ENCODE measurements at places on chromosomes 16 and 17.

DNA sequence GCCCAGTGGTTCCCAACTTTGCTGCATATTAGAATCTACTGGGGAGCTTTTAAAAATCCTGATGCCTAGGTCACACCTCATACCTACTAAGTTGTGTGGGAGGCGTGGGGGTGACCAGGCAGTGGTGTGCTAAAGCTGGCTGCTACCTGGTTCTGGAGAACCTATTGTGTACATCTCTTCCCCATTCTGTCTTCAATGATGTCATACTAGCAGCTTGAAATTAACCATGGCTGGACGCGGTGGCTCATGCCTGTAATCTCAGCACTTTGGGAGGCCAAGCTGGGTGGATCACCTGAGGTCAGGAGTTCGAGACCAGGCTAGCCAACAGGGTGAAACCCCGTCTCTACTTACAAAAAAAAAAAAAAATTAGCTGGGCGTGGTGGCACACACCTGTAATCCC, 11.3 kb upstream of the NLK start:
- no peak for DNase-seq

DNA sequence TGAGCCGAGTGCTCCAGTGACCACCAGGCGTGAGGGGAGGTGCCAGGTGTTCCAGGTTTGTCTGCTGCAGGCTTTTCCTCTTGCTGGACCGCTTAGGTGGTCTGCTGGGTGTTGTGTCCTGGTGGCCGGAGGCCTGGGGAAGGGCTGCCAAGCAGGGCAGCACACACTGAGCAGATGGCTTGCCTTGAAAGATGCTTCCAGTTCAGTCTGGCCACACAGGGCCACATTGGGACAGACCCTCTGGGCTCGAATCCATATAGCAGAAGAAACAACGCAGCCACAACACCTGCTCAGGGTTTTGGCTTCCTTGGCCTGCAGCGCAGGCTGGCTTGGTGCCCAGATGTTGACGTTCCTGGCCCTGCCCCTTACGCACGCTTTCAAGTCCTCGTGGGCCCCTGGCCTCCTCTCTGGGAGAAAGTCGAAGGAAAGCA, 24.8 kb downstream of the GINS2 start:
- DNase-seq = no peak

DNA sequence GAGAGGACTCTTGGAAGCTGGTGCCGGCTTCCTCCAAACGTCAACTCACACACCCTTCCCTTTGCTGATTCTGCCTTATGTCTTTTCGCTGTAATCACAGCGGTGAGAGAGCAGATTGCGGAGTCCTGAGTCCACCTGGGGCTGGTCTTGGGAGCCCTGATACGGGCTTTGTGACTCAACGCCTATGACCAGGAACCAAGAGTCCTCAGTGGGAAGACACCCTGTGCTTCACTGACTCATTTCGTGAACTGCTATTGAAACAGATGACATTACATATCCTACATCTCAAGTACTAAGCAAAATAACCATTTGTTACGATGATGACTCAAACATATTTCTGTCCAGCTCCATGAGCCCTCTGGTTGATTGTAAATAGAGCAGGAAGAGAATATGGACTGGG, 90.7 kb upstream of the CREBBP start:
- no peak for DNase-seq

DNA sequence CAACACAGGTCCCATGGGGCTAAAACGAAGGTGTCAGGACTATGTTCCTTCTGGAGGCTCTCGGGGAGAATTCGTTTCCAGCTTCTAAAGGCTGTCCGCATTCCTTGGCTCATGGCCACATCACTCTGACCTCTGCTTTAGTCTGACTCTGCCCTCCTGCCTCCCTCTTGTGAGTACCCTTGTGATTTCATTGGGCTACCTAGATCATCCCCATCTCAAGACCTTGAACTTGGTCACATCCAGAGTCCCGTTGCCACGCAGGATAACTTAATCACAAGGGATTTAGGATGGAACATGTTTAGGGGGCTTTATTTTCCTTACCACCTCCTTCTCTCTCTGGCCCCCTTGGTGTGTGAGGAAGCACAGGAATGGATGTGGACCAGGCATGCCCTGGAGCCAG, 160.9 kb upstream of the PLCG2 start:
- DNase-seq = no peak

DNA sequence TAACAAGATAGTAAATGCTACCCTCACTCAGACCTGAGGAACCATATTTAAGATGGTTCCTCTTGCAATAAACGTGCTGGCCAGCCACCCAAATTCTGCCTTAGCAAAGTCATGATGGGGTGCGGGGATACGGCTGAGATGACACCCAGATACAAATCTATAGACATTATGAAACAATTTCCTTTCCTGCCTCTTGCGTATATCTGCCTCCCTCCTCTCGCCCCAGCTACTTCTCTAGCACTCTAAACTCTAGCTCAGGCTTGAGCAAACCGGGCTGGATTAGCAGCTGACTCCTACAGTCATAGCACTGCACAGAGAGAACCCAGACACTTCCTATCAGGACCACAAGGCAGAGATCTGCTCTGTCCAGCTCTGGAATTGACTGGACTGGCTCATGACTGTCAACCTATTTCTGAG, 22.3 kb downstream of the CD300LF start:
- no peak for DNase-seq

- DNase-seq = no peak
These were observed 56.0 kb downstream of the MEAK7 start for GRCh38 chr16:84448444-84448843.

DNA sequence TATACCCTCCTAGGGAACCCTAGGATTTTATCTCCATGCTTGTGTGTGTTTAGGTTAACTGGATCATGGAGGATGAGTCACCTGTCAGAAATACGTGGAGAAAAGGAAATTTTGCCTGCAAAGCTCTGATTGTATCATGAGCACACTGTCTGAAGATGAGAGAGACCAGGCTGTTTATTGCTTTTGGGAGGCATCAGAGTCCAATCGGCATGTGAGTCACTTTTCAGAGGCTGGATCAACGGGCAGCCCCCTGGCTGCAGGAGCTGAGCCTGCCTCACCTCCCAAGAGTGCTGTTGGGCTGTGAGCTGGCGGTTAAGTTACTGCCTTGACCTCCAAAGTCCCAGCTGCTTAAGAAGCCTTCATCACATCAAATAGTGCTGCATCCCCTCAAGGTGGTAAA, 41.5 kb upstream of the MED9 start:
- DNase-seq = no peak

DNA sequence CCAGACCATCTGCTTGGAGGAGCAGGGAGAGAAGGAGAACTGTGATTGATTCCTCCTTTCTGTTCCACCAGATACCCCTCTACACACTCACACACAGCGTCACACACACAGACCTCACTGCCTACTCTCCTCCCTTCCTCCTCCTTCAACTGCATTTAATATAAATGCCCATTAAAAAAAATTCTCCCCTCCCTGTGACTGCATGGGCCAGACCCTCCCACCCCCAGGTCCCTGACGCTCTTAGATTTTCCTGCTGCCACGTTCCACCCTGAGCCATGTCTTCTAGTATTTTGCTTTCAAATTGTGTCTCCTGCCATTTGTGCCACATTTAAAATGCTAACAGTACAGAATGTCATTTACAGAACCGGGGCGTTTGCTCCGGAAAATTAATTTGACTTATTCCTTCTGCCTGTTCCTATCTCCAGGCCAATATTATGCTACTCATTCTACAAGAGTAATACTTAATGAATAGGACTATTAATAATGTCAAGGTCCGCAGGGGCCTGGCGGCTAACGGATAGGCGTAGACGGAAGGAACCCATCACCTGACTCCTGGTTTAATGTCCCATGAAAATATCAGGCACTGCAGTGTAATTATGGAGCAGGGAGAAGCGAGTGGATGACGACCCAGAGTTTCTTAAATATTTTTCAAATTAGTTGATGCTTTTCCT, 100.2 kb downstream of the MRM1 start:
- no peak for DNase-seq

DNA sequence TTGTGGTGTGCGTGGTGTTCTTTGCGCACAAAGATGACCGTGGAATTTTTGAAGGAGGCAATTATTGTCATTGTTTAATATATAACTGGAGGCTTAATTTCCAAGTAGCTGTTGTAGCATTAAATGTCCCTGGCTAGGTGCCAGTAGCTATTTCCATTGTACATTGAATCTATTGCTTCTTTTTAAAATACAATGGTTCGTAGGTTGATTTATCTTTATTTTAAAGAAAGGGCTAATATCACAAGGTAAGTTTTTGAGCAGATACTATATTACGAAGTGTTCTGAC, 127.1 kb downstream of the RPTOR start:
- DNase-seq = no peak

DNA sequence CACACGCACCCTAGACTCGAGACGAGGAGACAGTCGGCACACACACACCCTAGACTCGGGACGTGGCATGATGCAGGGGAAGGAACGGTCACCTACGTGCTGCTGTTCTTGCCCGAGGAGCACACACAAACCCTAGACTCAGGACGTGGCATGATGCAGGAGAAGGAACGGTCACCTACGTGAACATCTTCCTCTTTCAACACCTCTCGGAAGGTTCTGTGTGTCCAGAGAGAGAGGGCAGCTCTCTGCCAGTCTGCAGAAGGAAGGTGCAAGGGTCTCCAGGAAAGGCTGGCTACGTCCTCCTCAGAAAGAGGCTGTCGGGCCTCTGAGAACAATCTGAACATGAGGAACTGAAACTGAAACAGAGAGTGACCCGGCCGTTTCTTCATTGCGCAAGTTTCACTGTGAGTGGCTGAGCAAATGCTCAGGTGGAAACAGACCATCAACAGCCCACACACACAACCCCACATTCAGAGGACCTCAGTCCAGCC, 43.4 kb downstream of the ZNF276 start:
- no peak for DNase-seq

DNA sequence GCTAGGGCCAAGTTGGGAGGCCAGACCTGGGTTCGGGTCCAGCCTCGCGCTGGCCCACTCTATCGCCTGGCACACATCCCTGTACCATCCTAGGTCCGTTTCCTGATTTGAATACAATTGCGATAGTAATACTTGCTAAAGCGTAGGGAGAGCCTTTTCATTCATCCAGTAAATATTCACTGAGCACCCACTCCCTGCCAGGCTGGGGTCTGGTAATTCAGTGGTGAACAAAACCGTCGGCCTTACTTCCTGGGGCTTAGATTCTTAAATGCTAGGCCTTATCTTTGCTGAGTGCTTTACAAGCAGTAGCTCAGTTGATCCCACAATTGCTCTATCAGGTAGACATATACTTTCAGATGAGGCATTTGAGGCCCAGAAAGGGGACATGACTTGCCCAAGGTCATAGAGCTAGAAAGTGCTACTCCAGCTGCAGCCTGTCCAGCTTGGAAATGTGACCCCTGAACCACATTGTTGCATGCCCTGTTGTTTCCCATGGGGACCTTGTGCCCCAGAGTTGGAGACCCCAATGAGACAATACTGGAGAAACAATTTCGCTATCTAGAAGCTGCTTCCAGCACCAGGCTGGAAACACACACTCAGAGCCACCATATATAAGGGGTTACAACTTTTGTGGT, 691 bp downstream of the USB1 start:
- DNase-seq = no peak

DNA sequence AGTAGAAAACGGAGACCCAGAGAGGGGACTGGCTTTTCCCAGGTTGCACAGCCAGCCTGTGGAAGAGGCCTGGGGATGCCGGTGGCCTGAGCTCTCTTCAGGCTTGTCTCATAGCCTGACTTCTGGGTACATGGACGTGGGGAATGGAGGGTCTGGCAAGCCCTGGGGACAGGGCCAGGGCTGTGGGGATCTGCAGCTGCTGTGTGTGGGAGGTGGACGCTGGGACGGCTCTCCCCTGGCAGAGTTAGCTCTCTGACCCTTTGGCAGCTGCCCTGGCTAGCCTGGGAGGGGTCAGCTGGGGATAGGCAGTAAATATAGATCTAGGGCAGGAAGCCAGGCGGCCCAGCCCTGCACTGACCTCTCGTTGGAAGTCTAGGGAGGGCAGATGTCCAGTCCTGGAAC, 20.5 kb downstream of the SLC4A1 start:
- DNase-seq = no peak

DNA sequence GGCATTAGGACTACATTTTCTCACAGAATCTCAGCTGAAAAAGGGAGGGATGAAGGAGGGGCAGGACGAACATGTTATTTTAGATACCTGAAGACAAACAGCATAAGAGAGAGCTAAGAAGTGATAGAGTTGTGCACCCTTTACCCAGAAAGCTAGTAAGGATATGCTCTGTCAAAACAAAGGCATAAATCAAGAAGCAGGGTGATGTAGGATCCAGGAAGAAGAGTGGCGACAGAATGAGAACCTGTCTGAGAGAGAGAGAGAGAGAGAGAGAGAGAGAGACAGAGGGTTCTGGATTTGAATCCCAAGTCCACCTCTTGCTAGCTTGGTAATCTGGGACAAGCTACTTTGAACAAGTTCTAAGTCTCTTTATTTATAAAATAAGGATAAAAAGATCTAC, 103.4 kb downstream of the SPAG9 start:
- no peak for DNase-seq

GRCh38 chr17:80264205-80265075, 3.8 kb downstream of the RNF213 start:
- DNase-seq = no peak

- no peak for DNase-seq
These were observed 78.3 kb downstream of the PLD6 start for GRCh38 chr17:17127730-17128291.

GRCh38 chr16:69469807-69470561, 45.6 kb downstream of the CYB5B start:
- DNase-seq = no peak

DNA sequence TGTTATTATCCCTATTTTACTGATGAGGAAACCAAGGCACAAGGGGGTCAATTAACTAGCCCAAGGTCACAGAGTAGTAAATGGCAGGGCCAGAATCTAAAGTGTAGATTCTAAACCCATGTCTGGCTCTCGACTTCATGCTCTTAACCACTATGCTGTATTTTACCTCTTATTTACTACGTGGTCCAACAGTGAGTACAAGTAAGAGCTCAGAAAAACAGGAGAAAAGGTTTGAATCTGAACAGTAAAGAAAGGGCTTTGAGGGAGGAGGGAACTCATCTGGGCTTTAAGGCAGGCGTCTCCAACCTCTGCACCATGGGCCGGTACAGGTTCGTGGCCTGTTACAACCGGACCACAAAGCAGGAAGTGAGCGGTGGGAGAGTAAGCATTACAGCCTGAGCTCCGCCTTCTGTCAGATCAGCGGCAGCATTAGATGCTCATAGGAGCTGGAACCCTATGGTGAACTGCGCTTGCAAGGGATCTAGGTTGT, 62.9 kb downstream of the SMURF2 start:
- no peak for DNase-seq

DNA sequence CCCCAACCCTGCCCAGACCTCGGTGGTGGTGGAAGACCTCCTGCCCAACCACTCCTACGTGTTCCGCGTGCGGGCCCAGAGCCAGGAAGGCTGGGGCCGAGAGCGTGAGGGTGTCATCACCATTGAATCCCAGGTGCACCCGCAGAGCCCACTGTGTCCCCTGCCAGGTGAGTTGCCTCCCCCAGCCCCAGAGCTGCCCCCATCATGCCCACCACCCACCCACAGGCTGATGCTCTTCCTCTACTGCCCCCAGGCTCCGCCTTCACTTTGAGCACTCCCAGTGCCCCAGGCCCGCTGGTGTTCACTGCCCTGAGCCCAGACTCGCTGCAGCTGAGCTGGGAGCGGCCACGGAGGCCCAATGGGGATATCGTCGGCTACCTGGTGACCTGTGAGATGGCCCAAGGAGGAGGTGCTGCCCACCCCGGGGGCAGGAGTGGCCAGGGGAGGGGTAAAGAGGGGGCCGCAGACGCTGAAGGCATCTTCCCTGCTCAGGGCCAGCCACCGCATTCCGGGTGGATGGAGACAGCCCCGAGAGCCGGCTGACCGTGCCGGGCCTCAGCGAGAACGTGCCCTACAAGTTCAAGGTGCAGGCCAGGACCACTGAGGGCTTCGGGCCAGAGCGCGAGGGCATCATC, 8.4 kb downstream of the GALK1 start:
- no peak for DNase-seq

GRCh38 chr17:32596628-32597027, 109.8 kb downstream of the CDK5R1 start:
- DNase-seq = no peak

Data from nucleus accumbens (tissue), 56 donors.